Suprapubic skin (tissue), 4 donors: ENCODE measurements at places on chromosomes 11 and 22. TPM values are rescaled to one million over a fixed set of nuclear protein-coding genes. Genes with fewer than 3 reads are reported as not detected.

DNA sequence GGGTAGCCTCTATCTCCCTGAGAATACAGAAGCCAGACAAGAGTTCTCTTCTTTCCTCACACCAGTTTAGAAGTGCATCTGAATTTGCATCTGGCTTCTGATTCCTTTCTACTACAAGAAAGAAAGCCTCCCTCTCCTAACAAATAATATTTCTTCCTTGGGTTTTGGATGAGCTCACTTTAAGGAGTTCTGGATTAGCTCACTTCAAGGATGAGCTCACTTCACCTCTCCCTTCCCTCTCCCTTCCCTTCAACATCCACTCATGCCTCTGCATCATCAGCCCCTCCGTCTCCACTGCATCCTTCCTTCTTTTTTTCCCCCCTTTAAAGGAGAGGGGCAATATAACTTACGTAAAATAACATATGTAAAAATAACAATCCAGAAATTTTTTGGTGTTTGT, 1.6 kb upstream of the MTNR1B start:
- H3K27ac ChIP-seq, result no peak overlapping the region
- H3K27me3 ChIP-seq, result peaks cover 18% of the 10 kb centered on the region
- peaks cover 10% of the 10 kb centered on the region for H3K4me1 ChIP-seq
- H3K4me3 ChIP-seq, result no peak overlapping the region

DNA sequence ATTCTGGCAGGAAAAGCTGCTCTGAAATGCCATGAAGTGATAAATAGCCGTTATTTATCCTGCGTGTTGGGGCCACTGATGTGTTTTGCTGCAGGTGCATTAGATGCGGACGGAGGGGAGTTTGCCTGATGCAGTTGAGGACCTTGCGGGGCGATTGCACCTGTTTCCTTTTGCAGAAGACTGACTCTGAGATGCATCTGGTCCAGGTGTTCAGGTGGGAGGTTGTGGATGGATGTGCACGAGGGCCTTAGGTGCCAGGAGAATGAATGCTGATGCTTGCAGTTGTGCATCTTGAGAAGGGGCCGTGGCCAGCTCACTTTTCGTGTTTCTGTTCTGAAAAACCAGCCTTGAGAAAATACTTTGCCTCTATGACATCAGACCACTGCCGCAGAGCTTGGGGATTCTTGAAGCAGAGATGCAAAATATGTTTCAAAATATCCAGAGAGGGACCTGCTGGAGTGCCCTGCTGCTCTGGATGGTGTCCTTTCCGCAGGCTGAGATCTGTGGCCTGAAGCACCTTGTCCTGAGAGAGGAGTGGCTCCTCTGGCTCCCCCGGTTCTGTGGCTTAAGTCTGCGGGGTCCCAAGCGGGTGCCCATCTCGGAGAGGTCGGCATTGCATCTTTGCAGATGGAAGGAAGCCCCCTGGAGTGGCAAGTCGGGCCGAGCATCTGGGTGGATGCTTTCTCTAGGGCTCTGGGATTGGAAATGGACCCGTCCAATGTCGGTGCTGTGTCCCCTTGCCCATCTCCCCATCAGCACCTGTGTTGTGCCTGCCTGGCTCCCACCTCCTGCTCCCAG, 1031.1 kb downstream of the TBC1D22A start:
- no peak overlapping the region for H3K27ac ChIP-seq
- DNase-seq, result no peak
- no peaks in the 10 kb centered on the region for H3K4me1 ChIP-seq
- no peaks in the 10 kb centered on the region for H3K36me3 ChIP-seq

- H3K4me1 ChIP-seq, result peaks cover 65% of the 10 kb centered on the region
- H3K27me3 ChIP-seq, result no peaks in the 10 kb centered on the region
- DNase-seq, result no peak
- H3K27ac ChIP-seq, result peak overlapping the region; percentile 96
- peak overlapping the region; percentile 95 for H3K4me3 ChIP-seq
Observed at GRCh38 chr11:60915248-60915914, 1.4 kb downstream of the TMEM109 start.

DNA sequence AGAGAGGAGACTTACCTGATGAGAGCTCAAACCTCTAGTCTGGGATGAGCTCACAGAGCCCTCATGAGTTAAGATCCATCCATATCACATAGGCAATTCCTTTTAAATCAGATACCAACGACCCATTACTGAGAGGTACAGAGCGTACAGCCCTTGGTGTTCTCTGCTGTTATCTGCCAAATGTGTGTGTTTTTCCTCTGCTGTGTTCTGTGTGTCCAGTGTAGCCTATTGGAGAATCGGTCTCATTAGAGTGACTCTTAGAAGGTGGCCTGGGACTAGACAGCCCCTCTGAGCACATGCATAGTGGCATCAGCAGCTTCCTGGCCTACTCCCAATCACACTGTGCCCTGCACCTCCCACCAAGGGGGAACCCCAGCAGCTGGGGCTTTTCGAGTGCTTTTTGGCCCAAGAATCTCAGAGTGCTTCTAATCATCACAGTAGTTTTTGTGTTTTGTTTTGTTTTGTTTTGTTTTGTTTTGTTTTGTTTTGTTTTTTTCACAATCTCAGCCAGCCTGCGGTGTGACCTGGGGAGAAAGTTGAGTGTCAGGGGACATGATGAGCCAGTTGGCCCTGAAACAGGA, 25.4 kb downstream of the TP53AIP1 start:
- H3K4me3 ChIP-seq, result no peak overlapping the region
- peaks cover 3% of the 10 kb centered on the region for H3K27me3 ChIP-seq

DNA sequence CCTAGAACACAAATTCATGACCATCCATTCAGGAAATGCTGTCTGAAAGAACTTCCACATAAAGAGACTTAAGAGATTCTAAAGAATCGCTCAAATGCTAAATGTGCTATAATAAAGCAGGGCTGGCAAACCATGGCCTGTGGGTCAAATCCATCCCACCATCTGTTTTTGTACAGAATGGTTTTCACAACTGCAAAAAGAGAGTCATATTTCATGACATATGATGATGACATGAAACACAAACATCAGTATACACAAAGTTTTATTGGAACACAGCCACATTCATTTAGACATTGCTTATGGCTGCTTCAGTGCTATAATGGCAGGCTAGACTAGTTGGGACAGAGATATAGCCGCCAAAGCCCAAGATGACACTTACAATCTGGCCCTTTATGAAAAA, 85.1 kb downstream of the RRAS2 start:
- H3K4me3 ChIP-seq, result no peak overlapping the region
- H3K36me3 ChIP-seq, result peaks cover 7% of the 10 kb centered on the region
- no peak for DNase-seq
- no peaks in the 10 kb centered on the region for H3K4me1 ChIP-seq

- H3K4me3 ChIP-seq, result no peak overlapping the region
- H3K4me1 ChIP-seq, result peaks cover 12% of the 10 kb centered on the region
- no peaks in the 10 kb centered on the region for H3K27me3 ChIP-seq
- H3K36me3 ChIP-seq, result no peaks in the 10 kb centered on the region
- DNase-seq, result no peak
Observed at GRCh38 chr22:36245805-36246356, 6.6 kb upstream of the APOL2 start.

GRCh38 chr11:58796333-58796732, 48.2 kb downstream of the GLYATL2 start:
- no peak for DNase-seq
- no peaks in the 10 kb centered on the region for H3K4me1 ChIP-seq
- no peak overlapping the region for H3K4me3 ChIP-seq
- no peaks in the 10 kb centered on the region for H3K36me3 ChIP-seq
- no peak overlapping the region for H3K27ac ChIP-seq
- no peaks in the 10 kb centered on the region for H3K27me3 ChIP-seq

DNA sequence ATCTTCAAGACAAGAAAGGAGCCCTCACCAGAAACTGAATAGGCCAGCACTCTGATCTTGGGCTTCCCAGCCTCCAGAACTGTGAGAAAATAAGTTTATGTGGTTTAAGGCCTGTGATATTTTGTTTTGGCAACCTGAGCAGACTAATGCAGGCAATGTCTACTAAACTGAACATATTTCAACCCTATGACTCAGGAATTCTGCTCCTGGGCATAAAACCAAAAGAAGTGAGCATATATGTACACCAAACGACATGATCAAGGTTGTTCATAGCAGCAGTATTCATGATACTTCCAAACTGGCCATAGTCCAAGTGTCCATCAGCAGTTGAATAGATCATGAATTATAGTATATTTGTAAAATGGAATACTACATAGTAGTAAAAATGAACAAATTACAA, 29.0 kb downstream of the CSNK2A3 start:
- H3K36me3 ChIP-seq, result peaks cover 14% of the 10 kb centered on the region
- H3K4me3 ChIP-seq, result no peak overlapping the region
- H3K27me3 ChIP-seq, result no peaks in the 10 kb centered on the region
- no peak overlapping the region for H3K27ac ChIP-seq
- H3K4me1 ChIP-seq, result no peaks in the 10 kb centered on the region

GRCh38 chr11:35800970-35801953, 138.7 kb downstream of the TRIM44 start:
- no peaks in the 10 kb centered on the region for H3K36me3 ChIP-seq
- no peak overlapping the region for H3K4me3 ChIP-seq
- no peak for DNase-seq
- H3K27ac ChIP-seq, result no peak overlapping the region
- peaks cover 37% of the 10 kb centered on the region for H3K4me1 ChIP-seq

DNA sequence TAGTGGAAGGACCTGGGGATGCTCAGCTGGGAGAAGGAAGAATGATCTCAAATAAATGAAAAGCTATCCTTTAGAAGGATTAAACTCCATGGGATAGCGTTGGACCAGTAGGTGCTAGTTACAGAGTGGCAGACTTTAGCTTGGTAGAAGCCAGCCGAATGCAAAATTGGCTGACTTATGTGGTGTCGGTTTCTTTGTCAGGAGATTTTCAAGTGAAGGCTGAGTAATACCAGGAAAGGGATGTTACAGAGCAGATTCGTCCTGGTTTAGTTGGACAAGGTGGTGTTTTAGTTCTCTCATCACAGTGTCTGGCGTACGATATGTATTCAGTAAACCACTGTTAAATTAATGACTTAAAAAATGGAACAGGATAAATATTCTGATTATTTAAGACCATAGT, 26.0 kb downstream of the FDX1 start:
- no peak overlapping the region for H3K27ac ChIP-seq
- no peak for DNase-seq
- no peak overlapping the region for H3K4me3 ChIP-seq
- H3K36me3 ChIP-seq, result peaks cover 11% of the 10 kb centered on the region
- no peaks in the 10 kb centered on the region for H3K27me3 ChIP-seq

DNA sequence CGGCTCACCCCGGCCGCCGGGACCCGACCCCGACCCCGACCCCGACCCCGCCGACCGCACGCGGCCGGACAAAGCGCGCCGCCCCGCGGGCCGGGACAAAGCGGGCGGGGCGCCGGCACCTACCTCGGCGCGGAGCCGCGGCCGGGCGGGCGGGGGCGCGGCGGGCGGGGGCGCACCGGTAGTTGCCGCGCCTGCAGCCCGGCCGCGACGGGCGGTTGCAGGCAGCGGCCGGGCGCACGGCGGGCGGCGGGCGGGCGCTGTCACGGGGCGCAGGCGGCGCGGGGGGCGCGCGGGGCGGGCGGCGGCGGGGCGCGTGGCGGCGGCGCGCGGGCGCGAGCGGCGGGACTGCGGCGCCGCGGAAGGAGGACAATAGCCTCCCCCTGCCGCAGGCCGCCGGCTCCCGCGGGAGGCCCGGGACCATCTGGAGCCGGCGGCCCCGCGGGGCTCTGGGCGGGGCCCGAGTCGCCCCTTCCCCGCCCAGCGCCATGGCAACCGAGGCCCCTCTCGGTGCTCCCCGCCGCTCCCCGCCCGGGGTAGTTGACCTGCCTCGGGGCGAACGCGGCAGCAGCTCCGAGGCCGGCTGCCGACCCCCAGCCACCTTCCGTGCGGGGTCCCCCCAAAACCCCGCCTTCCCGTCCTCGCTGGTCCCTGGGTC, 851 bp downstream of the SPTBN2 start:
- H3K36me3 ChIP-seq, result no peaks in the 10 kb centered on the region
- H3K27ac ChIP-seq, result peak overlapping the region; percentile 69
- peaks cover 21% of the 10 kb centered on the region for H3K4me1 ChIP-seq
- H3K4me3 ChIP-seq, result peak overlapping the region; percentile 61
- no peak for DNase-seq
- H3K27me3 ChIP-seq, result peaks cover 5% of the 10 kb centered on the region

DNA sequence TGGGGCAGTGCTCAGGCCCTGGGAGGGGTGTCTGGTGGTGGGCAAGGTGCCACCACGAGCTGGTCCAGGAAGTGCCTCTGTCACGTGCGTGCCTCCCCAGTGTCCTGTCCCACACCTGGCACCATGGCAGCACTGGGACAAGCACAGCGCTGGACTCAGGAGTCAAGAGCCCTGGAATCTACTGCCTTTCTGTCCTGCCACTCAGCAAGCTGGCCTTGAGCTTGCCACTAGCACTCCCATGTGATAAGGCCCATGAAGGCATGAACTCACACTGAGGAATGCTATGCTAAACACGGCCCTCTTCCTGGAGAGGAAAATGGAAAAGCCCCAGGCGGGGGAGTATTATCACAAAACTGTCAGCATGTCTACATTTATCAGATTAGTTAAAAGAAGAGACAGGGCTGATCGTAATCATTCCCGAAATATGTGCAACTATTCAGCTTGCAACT, 50.7 kb upstream of the SLC35C1 start:
- H3K4me1 ChIP-seq, result peaks cover 13% of the 10 kb centered on the region
- DNase-seq, result no peak
- peaks cover 33% of the 10 kb centered on the region for H3K27me3 ChIP-seq
- H3K27ac ChIP-seq, result no peak overlapping the region
- no peak overlapping the region for H3K4me3 ChIP-seq

DNA sequence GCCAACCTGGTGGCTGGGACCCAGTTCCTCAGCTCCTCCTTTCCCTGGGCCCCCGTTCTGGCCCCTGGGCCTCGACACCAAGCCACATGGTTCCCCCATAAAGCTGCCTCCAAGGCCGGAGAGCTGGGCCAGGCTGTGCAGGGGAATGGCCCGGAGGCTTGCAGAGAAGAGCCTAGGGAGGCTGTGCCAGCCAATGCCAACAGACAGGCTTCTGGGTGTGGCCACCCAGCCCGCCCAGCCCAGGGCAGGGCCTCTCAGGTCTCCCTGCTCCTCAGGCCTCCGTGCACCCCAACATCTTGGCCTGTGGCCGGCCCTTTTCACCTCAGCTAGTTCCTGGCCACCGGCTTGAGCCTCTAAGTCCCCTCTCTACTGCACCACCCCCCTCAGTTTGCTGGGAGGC, 17.4 kb upstream of the FLRT1 start:
- H3K27me3 ChIP-seq, result no peaks in the 10 kb centered on the region
- H3K36me3 ChIP-seq, result no peaks in the 10 kb centered on the region
- H3K27ac ChIP-seq, result no peak overlapping the region
- H3K4me1 ChIP-seq, result peaks cover 20% of the 10 kb centered on the region
- H3K4me3 ChIP-seq, result no peak overlapping the region

- no peak overlapping the region for H3K27ac ChIP-seq
- H3K27me3 ChIP-seq, result no peaks in the 10 kb centered on the region
- H3K36me3 ChIP-seq, result no peaks in the 10 kb centered on the region
- no peak for DNase-seq
Observed at GRCh38 chr11:26028393-26028911, 303.5 kb upstream of the ANO3 start.

- H3K27ac ChIP-seq, result no peak overlapping the region
- H3K27me3 ChIP-seq, result peaks cover 3% of the 10 kb centered on the region
- no peaks in the 10 kb centered on the region for H3K36me3 ChIP-seq
- no peaks in the 10 kb centered on the region for H3K4me1 ChIP-seq
- no peak for DNase-seq
- no peak overlapping the region for H3K4me3 ChIP-seq
Observed at GRCh38 chr11:123419731-123420452, 10.2 kb upstream of the GRAMD1B start.

The OR8J3 gene
- total RNA-seq, result not detected

The EWSR1 gene
- total RNA-seq, result 132 TPM

The UBTFL1 gene
- total RNA-seq, result not detected

The UBQLN3 gene
- 0.56 TPM for total RNA-seq

The PGA5 gene
- total RNA-seq, result not detected

The MMP12 gene
- not detected for total RNA-seq

The SF3A1 gene
- total RNA-seq, result 152 TPM

The BATF2 gene
- total RNA-seq, result 0.38 TPM
